ENCODE measurements at places on chromosomes 11 and 22.

DNA sequence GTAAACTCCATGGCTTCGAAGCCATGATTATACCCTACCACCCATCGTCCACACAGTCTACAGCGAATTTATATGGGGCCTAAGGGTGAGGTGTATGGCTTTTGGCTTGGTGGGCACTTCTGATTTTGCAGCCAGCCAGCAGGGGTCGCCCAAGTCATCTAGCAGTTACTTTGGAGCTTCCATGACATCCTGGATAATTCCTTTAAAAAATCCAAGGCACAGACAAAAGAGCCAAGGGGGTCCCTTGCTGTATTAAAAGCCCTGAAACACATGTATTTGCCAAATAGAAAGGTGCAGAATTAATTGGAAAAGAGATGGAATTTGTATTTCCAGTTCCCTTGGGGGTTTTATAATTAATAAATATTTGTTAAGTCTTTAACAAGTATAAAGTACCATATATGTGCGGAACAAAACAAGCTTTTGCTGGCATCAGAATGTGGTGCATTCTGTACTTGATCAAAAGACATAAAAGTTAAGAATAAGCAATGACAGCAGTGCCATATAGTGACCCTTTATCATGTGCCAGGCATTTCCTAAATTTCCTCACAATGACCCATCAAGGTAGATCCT, 132.8 kb upstream of the PITPNB start:
- peak; percentile 58 for DNase-seq

DNA sequence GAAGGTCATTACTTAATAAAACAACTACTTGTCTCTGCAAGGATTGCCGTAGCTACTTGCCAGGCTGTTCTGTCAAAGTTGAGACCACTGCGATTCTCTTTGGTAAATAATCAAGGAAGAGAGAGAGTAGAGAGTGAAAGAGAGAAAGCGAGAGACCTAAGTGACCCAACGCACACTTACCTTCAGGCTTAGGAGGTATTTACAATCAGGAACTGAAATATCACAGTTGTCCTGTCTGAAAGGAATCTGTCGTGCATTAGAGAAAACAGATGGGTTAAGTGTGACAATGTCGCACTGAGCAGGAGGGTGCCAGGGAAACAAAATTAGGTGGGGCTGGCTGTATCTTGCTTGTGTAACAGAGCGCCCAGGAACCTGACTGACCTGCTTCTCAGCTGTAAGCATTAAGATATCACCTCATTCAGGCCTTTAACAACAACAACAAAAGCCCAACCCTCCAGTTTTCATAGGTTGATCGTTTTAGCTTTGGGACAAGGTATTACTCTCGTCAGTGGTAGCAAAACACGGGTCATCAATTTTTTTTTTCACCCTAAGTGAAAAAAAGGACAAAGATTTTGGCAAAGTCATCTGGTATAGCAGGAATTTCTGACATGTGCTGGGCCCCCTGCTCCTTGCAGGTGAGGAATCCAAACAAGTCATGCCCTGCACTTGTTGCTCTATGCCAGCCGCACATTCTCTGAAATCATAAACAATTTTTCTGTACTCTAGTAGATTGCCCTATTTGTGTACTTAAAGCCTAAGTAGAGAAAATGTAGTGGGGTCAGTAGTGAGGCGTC, at the start of gene MUC15:
TSS of gene MUC15 (minus strand) at position 403 of the 794 bp plus-strand sequence. CDS start 5,169 bp downstream, outside the sequence.
- DNase-seq, result no peak

DNA sequence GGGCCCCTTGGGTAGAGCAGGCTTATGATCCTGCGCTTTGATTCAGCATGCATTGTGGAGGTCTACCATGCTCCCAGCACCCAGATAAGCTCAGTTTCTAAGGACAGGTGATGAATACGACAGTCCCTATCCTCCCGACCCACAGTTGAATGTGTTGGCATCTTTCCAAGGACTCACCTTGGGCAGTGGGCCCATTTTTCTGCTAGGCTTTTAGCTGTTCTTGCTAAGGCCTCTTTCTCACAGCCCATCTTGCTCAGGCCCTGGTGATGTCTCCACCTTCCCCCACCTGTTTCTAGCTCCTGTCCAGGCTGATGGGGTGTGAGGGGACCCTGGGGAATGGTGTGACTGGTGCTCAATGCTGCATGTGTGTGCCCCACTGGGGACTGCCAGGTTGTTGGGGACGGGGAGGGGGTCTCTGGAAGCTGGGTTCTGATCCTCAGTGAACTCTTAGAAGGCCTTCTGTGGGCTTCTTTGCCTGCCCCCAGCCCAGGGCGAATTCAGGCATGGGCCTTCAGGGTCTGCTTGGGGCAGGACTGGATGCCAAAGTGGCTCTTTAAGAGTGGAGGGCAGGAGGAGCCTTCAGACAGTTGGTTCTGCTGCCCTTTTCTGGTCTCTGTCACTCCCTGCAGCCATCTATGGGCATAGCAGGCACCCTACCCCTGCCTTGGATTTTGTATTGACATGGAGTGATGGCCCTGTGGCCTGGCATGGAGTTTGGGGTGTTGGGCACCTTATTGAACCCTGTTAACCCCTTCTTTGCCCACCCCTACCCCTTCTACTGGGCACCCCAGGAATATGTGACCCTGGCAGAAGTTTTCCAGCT, 33.1 kb downstream of the PHLDB1 start:
- no peak for DNase-seq

GRCh38 chr11:3155691-3156258, 9.3 kb downstream of the OSBPL5 start:
- peak; percentile 50 for DNase-seq

- DNase-seq, result no peak
Observed at GRCh38 chr11:88193278-88193677, 18.0 kb upstream of the RAB38 start.

GRCh38 chr11:68678031-68678441, 6.3 kb upstream of the GAL start:
- DNase-seq, result no peak

DNA sequence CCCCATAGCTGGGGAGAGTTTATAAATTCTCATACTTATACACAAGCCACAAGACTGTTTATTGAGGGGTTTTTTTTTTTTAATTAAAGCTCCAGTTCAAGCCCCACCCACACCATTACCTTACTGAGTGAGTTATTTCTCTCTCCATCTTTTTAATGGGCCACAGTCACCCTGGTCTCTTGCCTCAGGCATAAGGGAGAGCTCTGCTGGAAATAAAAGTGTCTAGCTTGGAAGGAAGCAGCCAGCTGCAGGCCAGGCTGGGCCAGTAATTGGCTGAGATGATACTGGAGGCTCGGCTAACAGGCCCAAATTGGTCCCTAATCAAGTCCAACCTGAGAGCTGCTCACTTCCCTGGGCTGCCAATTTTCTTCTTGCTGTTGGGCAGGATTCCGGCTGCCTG, 174.1 kb downstream of the INSC start:
- DNase-seq, result no peak

- DNase-seq, result no peak
Observed at GRCh38 chr11:15687342-15687741, 572.6 kb downstream of the INSC start.

DNA sequence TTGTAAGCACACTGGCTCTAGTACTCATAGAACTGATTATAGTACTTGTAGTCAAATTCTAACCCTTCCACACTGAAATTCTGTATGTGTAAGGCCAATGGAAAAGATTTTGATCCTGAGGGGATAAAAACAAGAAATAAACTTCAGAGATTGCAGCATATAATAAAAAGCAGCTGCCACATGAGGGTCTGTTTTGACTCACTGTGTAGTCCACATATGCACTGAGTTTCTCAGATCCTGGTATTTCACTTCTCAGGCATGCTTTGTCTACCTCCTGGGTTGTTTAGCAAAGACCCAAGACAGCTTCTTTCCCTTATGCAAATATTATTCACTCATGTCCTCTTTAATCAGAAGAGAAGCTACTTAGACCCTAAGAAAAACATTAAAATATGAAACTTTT, 71.1 kb upstream of the SLC5A12 start:
- no peak for DNase-seq

- peak; percentile 65 for DNase-seq
Observed at GRCh38 chr11:80958361-80958760, 1517.5 kb upstream of the TENM4 start.

GRCh38 chr22:28243539-28243938, 324.5 kb upstream of the PITPNB start:
- no peak for DNase-seq

DNA sequence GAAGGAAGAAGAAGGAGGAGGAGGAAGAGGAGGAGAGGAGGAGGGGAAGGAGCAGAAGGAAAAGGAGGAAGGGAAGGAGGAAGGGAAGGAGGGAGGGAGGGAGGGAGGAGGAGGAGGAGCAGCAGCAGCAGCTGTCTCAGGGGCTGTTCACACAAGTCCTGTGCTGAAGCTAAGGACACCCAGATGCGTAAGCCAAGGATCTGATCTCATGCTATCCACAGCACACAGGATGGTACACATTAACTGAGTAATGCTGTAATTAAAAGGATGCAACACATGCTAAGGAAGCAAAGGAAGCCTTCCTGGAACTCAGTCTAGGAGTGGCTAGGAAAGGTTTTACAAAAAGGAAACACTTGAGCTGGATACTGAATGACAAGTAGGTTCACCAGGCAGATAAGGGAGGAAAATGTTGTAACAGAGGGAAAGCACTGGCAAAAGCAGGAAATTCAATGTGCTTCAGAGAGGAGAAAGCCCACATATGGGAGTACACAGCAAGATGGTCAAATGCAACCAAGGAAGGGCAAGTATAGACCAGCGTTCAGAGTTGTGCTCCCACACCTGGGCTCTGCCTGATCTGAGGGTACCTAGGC, 32.0 kb downstream of the TRIM66 start:
- peak; percentile 46 for DNase-seq

DNA sequence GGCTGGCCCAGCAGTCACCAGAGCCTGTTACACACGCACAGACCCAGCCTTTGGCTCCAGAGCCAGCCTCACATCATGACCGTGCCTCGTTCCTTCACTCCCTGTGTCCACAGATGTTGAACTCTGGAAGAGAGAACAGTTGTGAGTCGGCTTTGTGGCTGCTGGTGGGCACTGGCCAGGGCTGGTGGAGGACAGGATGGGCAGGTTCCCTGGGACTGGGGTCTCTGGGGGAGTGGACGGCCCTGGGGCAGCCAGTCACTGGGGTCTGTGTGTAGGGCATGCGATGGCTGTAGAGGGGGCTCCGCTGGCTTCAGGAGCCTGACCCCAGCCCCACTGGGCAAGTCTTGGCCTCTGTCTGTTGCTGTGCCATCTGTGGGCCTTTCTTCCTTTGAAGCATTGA, 1070.1 kb downstream of the BRD1 start:
- DNase-seq, result no peak

GRCh38 chr22:43036282-43036829, 21.4 kb upstream of the PACSIN2 start:
- peak; percentile 68 for DNase-seq

DNA sequence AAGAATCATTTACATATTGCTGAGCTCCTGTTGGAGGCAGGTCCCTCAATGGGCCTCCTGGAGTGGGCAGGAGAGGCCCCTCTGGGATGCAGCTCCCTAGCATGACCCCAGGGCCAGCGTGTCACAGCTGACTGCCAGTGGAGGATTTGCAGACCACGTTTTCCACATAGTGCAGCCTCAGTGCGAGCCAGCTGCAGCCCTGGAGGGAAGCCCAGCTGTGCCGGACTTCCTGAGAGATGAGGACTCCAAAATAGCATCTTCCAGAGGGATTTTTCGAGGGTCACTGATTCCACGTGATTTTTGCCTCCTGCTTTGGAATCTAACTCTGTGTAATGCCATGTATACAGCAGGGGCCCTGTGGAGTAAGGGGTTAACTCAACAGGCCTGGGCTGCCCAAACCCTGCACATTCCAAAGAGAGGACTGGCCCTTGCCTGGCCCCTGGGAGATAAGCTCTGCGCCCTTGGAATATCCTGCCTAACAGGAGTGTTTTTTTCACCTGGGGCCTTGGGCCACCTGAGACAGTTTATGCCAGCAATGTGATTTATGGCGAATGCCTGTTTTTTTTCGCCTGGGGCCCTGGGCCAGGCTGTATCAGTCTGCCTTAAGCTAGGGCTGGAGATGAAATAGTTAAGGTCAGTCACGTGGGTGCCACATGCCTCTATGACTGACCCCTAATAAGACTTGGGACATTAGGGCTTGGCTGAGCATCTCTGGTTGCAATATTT, 47.4 kb downstream of the RPS6KA4 start:
- DNase-seq, result no peak

- DNase-seq, result no peak
Observed at GRCh38 chr11:124646148-124646547, 23.5 kb downstream of the TBRG1 start.

GRCh38 chr22:25348391-25348790, 129.0 kb downstream of the CRYBB2 start:
- DNase-seq, result no peak
